Activated naive CD4-positive, alpha-beta T cell treated with anti-CD3 and anti-CD28 coated beads, Interleukin-2, amount 10 ng/mL, durations not matched to agents 5 hours and 36 hours (primary cell): ENCODE measurements at places on chromosomes 2 and 18. TPM values are rescaled to one million over a fixed set of nuclear protein-coding genes. Genes with fewer than 3 reads are reported as not detected.

The DES gene
- not detected for total RNA-seq

The SAG gene
- total RNA-seq = 0.55 TPM

The LRPPRC gene
- total RNA-seq = 71.3 TPM

The INPP4A gene
- total RNA-seq = 147 TPM

The SLC9A2 gene
- not detected for total RNA-seq

The ORC2 gene
- total RNA-seq = 42.0 TPM

The IL1RL2 gene
- total RNA-seq = not detected

The PROKR1 gene
- not detected for total RNA-seq

The LINC00305 gene
- total RNA-seq = not detected

The CHST10 gene
- total RNA-seq = 3.3 TPM

The FEV gene
- total RNA-seq = not detected

The RAMP1 gene
- total RNA-seq = 17.4 TPM

The RTTN gene
- total RNA-seq = 18.1 TPM

The KCNE4 gene
- not detected for total RNA-seq

The FLACC1 gene
- 5.5 TPM for total RNA-seq

The RTP5 gene
- not detected for total RNA-seq

The EHBP1 gene
- total RNA-seq = 28.2 TPM

The RFX8 gene
- total RNA-seq = 1.0 TPM

The KCNIP3 gene
- not detected for total RNA-seq

The TBC1D8 gene
- 0.67 TPM for total RNA-seq

The IKZF2 gene
- 2.3 TPM for total RNA-seq

The NLRC4 gene
- total RNA-seq = not detected

The SPATS2L gene
- total RNA-seq = 23.1 TPM
